Keratinocyte (primary cell): ENCODE measurements at places on chromosomes 5 and 9. TPM values are rescaled to one million over a fixed set of nuclear protein-coding genes. Genes with fewer than 3 reads are reported as not detected.

DNA sequence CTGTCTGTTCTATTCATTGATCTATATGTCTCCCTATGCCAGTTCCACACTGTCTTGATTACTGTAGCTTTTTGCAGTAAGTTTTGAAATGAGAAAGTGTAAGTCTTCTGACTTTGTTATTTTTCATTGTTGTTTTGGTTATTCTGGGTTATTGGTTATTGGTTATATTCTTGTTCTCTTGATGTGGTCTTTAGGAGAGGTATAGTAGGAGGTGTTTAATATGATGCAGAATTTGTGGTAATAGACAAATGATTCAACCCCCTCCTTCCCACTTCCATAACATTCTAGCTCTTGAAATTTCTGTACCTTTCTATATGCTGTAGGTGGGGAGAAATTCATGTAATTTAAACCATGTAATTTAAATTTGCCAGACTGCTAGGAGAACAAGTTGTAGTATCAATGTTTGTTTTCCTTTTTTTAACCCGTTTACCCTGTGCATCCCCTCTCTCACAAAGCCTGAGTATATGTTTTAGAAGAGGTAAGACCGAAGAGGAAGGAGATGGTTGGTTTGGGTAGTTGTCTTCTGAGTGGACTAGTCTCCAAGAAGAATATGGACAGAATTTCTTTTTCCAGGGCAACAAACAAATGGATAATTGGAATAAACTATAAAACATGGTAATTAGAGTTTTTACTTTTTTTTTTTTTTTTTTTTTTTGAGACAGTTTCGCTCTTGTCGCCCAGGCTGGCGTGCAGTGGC, 19.2 kb downstream of the ANKHD1 start:
- H3K27ac ChIP-seq, result no peak overlapping the region
- no peak for DNase-seq
- no peaks in the 10 kb centered on the region for H3K36me3 ChIP-seq
- no peaks in the 10 kb centered on the region for H3K4me1 ChIP-seq
- no peaks in the 10 kb centered on the region for H3K27me3 ChIP-seq

DNA sequence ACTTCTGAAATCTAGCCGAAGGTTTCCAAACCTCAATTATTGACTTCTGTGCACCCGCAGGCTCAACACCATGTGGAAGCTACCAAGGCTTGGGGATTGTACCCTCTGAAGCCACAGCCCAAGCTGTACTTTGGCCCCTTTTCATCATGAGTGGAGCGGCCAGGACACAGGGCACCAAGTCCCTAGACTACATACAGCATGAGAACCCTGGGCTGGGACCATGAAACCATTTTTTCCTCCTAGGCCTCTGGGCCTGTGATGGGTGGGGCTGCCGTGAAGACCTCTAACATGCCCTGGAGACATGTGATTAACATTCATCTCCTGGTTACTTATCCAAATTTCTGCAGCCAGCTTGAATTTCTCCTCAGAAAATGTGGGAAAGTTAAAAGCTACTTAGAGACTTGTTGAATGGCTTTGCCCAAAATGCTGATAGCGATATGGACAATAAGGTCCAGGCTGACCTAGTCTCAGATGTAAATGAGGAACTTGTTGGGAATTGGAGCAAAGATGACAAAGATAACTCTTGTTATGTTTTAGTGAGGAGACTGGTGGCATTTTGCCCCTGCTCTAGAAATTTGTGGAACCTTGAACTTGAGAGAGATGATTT, 34.1 kb upstream of the CPLANE1 start:
- no peaks in the 10 kb centered on the region for H3K4me1 ChIP-seq
- no peaks in the 10 kb centered on the region for H3K36me3 ChIP-seq
- no peak overlapping the region for H3K27ac ChIP-seq
- no peak overlapping the region for H3K4me3 ChIP-seq
- no peak for DNase-seq
- H3K27me3 ChIP-seq, result no peaks in the 10 kb centered on the region

DNA sequence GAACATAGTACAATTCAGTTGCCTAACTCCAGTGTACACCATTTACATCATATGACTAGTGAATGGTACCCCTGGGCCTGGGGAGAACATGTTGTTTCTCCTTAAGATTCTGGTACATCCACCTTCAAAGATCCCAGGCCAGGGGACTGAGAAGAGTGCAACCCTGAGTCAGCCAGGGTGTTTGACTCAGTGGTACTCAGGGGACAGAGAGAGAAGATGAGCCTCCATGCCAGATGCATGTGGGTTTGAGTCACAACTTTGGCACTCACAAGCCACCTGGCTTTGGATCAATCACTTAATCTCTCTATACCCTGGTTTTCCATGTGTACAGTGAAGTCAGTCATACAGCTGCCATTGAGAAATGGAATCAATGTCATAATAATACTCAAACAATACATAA, 53.7 kb downstream of the MAP1B start:
- H3K27me3 ChIP-seq, result no peaks in the 10 kb centered on the region
- H3K4me1 ChIP-seq, result peaks cover 7% of the 10 kb centered on the region
- no peak for DNase-seq
- no peak overlapping the region for H3K27ac ChIP-seq
- no peaks in the 10 kb centered on the region for H3K36me3 ChIP-seq
- H3K4me3 ChIP-seq, result no peak overlapping the region

DNA sequence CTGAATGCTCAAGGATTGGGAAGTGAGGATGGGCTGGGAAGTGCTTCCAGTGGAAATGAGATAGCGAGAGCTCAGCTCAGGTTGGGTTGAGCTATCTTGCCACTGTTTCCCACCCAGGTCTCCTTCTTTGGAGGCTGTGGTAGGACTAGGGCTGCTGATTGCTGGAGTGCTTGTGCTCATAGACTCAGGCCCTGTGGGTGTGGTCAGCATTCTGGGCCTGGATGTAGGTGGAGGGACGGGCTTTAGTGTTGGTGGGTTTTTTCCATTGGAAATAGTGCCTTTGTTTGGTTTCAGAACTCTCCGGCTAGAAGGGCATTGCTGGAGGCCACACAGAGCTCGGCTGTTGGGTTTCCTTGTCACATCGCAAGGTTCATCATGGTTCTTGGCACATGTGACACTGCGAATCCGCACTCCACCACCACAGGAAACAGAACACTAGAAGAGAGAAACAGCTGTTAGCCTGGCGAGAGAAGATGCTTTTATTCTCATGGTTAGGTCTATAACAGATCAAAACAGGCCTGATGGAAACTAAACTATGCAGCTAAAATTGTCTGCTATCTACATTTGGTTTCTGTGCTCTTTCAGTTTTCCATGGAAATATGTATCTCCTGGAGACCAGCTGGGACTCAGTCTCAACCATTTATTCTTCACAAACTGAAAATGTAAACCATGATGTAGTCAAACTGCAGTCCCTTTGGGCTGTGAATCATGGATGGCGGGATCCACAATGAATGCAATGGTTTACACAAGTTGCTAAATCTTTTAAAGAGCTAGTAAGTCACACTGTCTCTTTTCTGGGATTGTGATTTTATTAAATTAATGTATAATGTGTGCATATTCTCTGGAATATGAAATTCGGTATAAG, 136.2 kb downstream of the TARS1 start:
- H3K4me1 ChIP-seq, result no peaks in the 10 kb centered on the region
- DNase-seq, result no peak
- H3K36me3 ChIP-seq, result no peaks in the 10 kb centered on the region
- H3K27me3 ChIP-seq, result no peaks in the 10 kb centered on the region

DNA sequence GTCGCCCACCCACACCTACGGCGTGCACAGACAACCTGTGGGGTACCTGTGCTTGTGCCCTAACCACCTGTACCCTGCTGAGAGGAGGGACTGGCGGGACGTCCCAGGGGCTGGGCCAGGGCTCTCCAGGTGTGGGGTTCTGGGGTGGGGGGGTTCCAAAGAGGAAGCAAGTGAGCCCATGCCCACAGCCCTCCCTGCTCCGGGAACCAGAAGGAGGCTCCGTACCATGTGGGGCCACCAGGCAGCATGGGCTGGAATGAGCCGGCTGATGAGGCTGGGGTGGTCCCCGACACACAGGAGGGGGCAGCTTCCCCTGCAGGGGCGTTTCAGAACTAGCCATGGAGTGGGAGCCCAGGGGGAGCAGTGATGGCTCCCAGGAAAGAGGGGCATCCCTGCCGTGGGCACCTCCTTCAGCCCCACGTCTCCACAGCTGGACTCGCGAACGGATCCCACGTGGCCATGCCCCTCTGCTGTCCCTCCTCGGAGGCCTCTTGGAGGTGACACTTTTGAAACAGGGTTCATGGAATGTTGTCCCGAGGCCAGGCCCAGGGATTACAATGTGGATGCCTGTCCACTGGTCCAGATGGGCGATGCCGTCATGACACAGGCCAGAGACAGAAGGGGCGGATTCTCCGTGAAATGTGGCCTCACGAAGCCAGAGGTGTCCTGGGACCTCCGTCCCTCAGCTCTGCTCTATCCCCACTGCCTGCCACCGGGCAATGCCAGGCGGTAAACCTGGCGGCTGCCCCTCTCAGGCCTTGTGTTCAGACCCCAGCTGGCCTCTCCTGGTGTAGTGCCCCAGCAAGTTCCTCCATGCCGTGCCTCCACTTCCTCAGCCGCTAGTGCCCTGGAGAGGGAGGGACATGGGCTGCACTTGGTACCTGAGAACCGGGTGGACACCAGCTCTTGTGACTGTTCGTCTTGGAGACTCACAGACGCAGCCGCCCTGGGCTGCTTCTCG, 33.6 kb upstream of the IRX4 start:
- no peak for DNase-seq
- H3K4me3 ChIP-seq, result no peak overlapping the region
- H3K36me3 ChIP-seq, result no peaks in the 10 kb centered on the region
- no peaks in the 10 kb centered on the region for H3K27me3 ChIP-seq

DNA sequence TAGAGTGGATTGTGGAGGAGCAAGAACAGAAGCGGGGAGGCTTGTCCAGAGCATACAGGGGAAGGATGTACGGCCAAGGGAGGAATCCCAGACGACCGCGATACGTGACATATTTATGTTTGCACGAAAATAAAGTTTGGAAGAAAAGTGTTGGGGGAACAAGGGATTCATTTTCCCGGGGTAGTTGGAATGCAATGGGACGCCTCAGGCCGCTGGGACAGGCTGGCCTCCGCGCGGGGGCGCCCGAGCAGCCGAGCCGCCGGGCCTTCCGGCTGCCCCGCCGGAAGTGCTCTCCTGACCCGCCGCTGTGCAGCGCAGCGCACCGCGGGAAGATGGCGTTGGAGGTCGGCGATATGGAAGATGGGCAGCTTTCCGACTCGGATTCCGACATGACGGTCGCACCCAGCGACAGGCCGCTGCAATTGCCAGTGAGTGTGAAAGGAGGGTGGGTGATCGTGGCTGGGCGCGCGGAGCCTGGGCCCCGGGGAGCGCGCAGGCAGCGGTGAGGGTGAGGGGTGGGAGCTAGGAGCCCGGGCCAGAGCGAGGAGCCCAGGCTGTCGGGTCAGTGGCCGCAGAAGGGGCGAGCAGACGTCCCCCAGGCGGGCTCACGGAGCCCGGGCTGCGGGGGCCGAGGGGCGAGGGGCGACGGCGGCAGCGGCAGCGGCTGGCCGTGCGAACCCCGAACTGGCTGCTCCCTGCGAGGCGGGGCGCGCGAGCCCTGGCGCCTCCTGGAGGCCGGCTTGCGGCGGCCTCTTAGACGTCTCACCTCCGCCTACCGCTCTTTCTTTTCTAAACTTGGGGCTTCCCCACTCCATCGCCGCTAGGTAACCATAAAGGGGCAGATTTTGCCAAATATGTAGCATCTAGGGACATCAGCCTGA, at the start of gene PHAX:
PHAX (plus strand) TSS at position 317 of the 881 bp plus-strand sequence; CDS start at position 333, 16 bp downstream.
- peak within 1 kb of the TSS; percentile 99 for H3K4me3 ChIP-seq
- H3K4me1 ChIP-seq, result peaks cover 29% of the 10 kb centered on the region
- no peaks in the 10 kb centered on the region for H3K27me3 ChIP-seq
- H3K27ac ChIP-seq, result peak within 1 kb of the TSS; percentile 86
- DNase-seq, result no peak
- peaks cover 8% of the 10 kb centered on the region for H3K36me3 ChIP-seq

DNA sequence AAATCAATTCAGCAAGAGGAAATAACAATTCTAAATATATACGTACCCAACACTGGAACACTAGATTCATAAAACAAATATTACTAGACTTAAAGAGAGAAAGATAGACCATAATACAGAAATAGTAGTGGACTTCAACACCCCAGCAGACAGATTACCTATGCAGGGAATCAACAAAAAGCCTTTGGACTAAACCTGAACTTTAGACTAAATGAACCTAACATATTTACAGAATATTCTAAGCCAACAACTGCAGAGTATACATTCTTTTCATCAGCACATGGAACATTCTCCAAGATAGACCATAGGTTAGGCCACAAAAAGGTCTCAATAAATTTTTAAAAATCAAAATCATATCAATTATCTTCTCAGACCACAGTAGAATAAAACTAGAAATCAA, 32.9 kb upstream of the BARX1 start:
- no peaks in the 10 kb centered on the region for H3K36me3 ChIP-seq

DNA sequence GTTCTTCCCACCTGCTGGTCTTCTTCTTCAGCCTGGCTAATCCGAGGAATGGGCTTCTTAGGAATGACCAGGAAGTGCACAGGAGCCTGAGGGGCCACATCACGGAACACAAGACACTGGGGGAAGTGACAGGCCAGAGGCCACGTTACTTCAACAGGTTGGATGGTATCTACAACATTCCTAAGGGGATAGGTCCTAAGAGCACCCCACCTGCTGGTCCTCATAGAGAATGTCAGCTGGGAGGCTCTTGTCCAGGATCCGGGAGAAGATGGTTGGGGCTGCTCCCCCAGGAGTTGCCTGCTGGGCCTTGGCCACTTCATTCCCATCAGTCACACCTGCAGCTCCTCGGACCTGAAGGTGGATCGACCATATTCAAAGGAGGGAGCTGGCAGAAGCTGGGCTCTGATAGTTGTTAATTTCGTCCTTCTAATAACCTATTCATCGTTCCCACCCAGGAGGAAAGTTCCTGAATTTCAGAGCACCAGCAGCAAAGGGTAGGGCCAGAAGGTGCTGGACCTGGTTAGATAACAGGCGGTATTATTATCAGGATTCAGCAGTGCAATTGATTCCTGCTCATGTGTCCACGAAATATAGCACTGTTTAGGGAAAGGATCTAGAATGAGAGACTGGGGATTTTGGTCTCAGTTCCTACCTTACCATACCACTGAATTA, 1.3 kb downstream of the HINT2 start:
- no peaks in the 10 kb centered on the region for H3K36me3 ChIP-seq
- H3K27ac ChIP-seq, result no peak overlapping the region
- H3K4me1 ChIP-seq, result peaks cover 18% of the 10 kb centered on the region
- no peak for DNase-seq

DNA sequence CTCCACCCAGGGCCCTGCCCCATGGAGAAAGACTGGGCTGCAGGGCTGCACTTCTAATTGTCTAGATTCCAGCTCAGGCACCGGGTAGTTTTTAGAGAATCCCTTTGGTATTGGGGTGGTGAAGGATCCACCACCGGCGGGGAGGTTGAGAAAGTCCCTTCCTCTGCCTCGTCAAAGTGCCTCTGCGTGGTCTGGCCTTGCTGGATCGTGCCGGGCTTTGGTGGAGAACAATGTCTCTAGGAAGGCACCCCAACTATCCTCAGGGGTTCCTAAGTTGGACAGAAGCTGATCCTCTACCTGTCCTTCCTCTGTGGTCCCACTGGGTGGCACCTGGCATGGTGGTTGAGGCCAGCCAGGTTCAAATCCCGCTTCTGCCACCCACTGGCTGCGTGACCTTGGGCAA, 7.3 kb upstream of the AMBP start:
- peaks cover 3% of the 10 kb centered on the region for H3K27me3 ChIP-seq
- H3K4me3 ChIP-seq, result no peak overlapping the region
- H3K27ac ChIP-seq, result no peak overlapping the region
- H3K4me1 ChIP-seq, result peaks cover 4% of the 10 kb centered on the region

The IL4 gene
- not detected in 3 replicates for polyA plus RNA-seq

The CNTNAP3B gene
- polyA plus RNA-seq, result 2.5 to 6.8 TPM (median 6.2 TPM) in 3 replicates

The LECT2 gene
- polyA plus RNA-seq, result 0.08 TPM in 1 of 3 replicates, not detected in the others

The PPP1R26 gene
- 4.3 to 4.7 TPM (median 4.5 TPM) in 3 replicates for polyA plus RNA-seq

The SLC45A2 gene
- polyA plus RNA-seq, result 0.04 to 0.05 TPM in 2 of 3 replicates, not detected in the other

The RGS3 gene
- 19.6 to 23.9 TPM (median 19.6 TPM) in 3 replicates for polyA plus RNA-seq

The TCF7 gene
- 0.23 to 0.84 TPM (median 0.83 TPM) in 3 replicates for polyA plus RNA-seq

The TAF11L6 gene
- polyA plus RNA-seq, result not detected in 3 replicates

The DDX4 gene
- 0.04 TPM in 1 of 3 replicates, not detected in the others for polyA plus RNA-seq
